ENCODE measurements at places on chromosomes 16 and 17. TPM values are rescaled to one million over a fixed set of nuclear protein-coding genes. Genes with fewer than 3 reads are reported as not detected.

DNA sequence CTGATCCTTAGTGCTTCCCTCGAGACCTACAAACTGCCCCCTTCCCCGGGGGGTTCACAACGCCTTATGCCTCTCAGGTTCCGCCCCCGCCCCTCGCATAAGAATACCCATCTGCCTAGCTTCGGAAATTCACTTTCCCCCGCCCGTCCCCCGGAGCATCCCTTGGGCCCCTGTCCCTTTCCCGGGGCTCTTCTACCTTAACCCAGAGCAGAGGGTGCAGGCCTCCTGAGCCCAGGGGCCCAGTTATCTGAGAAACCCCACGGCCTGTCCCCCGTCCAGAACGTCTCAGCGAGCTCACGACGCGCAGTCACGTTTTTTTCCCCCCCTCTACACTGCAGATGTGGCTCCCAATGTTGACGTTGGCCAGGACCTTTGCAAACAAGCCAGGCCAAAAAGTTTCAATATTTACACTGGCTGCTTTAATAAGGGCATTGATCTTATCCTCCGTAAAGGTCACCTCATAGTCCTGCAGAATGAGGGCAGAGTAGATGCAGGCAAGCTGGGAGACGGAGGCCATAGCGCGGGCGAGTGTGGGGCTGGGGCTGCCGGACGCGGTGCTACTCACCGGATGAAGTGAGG, 1.4 kb upstream of the NBR1 start:
- H3K27ac ChIP-seq, result peak overlapping the region; percentile 98
- peak; percentile 60 for DNase-seq
- peaks cover 42% of the 10 kb centered on the region for H3K4me1 ChIP-seq
- no peaks in the 10 kb centered on the region for H3K36me3 ChIP-seq
- H3K27me3 ChIP-seq, result no peaks in the 10 kb centered on the region

The CDR2 gene
- total RNA-seq, result 7.2 TPM

The SLC47A2 gene
- not detected for total RNA-seq

- H3K36me3 ChIP-seq, result peaks cover 19% of the 10 kb centered on the region
- H3K27ac ChIP-seq, result no peak overlapping the region
- no peaks in the 10 kb centered on the region for H3K4me1 ChIP-seq
- DNase-seq, result no peak
- H3K4me3 ChIP-seq, result no peak overlapping the region
These were observed 7.7 kb upstream of the MBTPS1 start for GRCh38 chr16:84124257-84125073.

The CHD9 gene
- total RNA-seq, result 49.8 TPM

- no peaks in the 10 kb centered on the region for H3K36me3 ChIP-seq
- H3K4me1 ChIP-seq, result no peaks in the 10 kb centered on the region
- no peak overlapping the region for H3K4me3 ChIP-seq
- no peak overlapping the region for H3K27ac ChIP-seq
These were observed 184.5 kb downstream of the IRF8 start for GRCh38 chr16:86083382-86084002.

DNA sequence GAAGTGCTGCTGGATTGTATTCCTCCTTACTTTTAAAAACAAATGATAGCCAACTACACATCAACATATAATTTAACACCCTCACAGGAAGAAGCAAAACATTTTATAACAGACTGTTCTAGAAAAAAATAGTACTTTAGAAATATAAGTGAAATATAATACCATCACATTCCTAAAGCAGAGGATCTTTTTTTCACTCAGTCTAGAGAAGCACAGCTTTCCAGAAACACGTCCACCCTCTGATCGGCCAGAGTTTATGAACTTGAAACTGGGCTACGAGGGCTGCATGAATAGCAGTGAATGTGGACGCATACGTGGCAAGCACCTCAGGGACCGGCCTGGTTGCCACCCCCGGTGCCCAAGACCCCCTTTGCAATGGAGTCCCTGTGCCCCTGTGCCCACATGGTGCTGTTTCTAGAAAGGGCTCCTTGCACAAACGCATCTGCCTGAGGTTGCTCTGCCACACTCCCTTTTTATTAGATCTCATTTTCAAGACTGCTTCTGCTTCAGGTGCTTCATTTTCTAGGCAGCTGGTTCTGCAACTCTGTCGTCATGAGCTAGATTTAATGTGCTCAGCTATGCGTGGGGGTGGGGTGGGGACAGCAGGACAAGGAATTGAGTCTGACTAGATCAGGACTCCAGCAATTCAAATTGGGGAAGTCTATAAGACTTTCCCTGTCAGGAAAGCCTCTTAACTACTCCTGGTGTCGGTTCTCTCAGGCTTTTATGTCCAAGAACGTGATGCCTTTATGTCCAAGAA, 29.1 kb upstream of the ERN1 start:
- H3K4me1 ChIP-seq, result no peaks in the 10 kb centered on the region
- no peak for DNase-seq
- no peaks in the 10 kb centered on the region for H3K36me3 ChIP-seq
- no peak overlapping the region for H3K27ac ChIP-seq
